ENCODE measurements at places on chromosomes 3 and 15. TPM values are rescaled to one million over a fixed set of nuclear protein-coding genes. Genes with fewer than 3 reads are reported as not detected.

The SYNM gene
- 5.4 TPM for polyA plus RNA-seq

The IMPG2 gene
- polyA plus RNA-seq: 0.12 TPM

The MESP2 gene
- polyA plus RNA-seq: 1.1 TPM

The SLC28A1 gene
- polyA plus RNA-seq: 0.41 TPM

The SPSB4 gene
- 57.0 TPM for polyA plus RNA-seq

The DPPA4 gene
- 0.12 TPM for polyA plus RNA-seq

The POTEB3 gene
- not detected for polyA plus RNA-seq

The PLA2G4E gene
- polyA plus RNA-seq: not detected

The CDC25A gene
- polyA plus RNA-seq: 12.8 TPM

The A4GNT gene
- polyA plus RNA-seq: not detected

The TRAK1 gene
- polyA plus RNA-seq: 37.3 TPM

The KLF13 gene
- 15.1 TPM for polyA plus RNA-seq

The FAM162A gene
- polyA plus RNA-seq: 613 TPM

The SCN11A gene
- 0.51 TPM for polyA plus RNA-seq

The PRTG gene
- 24.7 TPM for polyA plus RNA-seq

The SLC22A13 gene
- 0.37 TPM for polyA plus RNA-seq

The TARS3 gene
- polyA plus RNA-seq: 32.3 TPM

The GOLGA6B gene
- polyA plus RNA-seq: 0.32 TPM

The CYP1A2 gene
- polyA plus RNA-seq: not detected

The STRA6 gene
- polyA plus RNA-seq: 55.5 TPM

The LRRFIP2 gene
- polyA plus RNA-seq: 55.9 TPM

The MESP1 gene
- polyA plus RNA-seq: 9.9 TPM

The SH2D7 gene
- 0.98 TPM for polyA plus RNA-seq

The P2RY13 gene
- polyA plus RNA-seq: 0.07 TPM

The HESX1 gene
- 12.2 TPM for polyA plus RNA-seq

The LDHAL6B gene
- polyA plus RNA-seq: not detected

The ASB14 gene
- 0.56 TPM for polyA plus RNA-seq

The TGFBR2 gene
- polyA plus RNA-seq: 9.1 TPM

The SKOR1 gene
- polyA plus RNA-seq: not detected

The EPHA6 gene
- polyA plus RNA-seq: not detected

The MME gene
- 1.0 TPM for polyA plus RNA-seq

The SYNPR gene
- polyA plus RNA-seq: 1.8 TPM

The ARRDC4 gene
- polyA plus RNA-seq: 25.2 TPM

The SEMA5B gene
- polyA plus RNA-seq: 3.0 TPM

The GREM1 gene
- 0.49 TPM for polyA plus RNA-seq

The GRAMD1C gene
- 3.0 TPM for polyA plus RNA-seq

The MTMR10 gene
- polyA plus RNA-seq: 8.5 TPM

The COL8A1 gene
- polyA plus RNA-seq: 5.1 TPM

The GOLGA6A gene
- polyA plus RNA-seq: not detected

The TIMMDC1 gene
- polyA plus RNA-seq: 256 TPM

The C3orf85 gene
- not detected for polyA plus RNA-seq

The TRAT1 gene
- polyA plus RNA-seq: not detected

The LMCD1 gene
- 18.6 TPM for polyA plus RNA-seq

The THBS1 gene
- polyA plus RNA-seq: 22.4 TPM

The DPPA2 gene
- polyA plus RNA-seq: not detected

All from cardiac muscle cell (in vitro differentiated cells and primary cell).